SHP77 treated with DMSO at 0.1 percent for 48 hours (cell line): ENCODE measurements at places on chromosomes 2 and 18.
A peak's percentile ranks its signal among the peaks of the same experiment; 100 is the strongest.

DNA sequence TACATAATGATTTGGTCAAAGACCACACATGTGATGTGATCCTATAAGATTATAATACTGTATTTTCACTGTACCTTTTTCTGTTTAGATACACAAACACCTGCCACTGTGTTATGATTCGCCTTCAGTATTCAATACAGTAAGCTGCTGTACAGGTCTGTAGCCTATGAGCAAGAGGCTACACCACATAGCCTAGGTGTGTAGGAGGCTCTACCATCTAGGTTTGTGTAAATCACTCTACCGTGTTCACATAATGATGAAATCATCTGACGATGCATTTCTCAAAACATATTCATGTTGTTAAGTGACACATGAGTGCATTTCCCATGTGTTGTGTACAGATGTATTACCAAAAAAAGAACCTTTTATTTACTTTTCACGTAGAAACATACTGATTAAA, 74.5 kb downstream of the USP40 start:
- no peak for DNase-seq

DNA sequence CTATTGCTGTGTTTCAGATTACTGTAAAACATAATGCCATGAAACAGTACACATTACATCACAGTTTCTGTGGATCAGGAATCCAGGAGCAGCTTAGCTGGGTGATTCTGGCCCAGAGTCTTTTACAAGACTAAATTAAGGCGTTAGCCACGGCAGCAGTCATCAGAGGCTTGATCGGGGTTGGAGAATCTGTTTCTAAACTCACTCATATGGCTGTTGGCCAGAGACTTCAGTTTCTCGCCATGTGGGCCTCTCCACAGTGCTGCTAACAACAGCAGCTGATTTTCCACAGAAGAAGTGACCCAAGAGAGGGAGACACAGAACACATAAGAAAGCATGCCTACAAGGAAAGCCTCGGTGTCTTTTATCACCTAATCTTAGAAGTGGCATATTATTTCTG, 89.2 kb upstream of the MYO3B start:
- no peak for DNase-seq

GRCh38 chr18:57660961-57661360, 39.3 kb upstream of the NARS1 start:
- DNase-seq, result no peak

DNA sequence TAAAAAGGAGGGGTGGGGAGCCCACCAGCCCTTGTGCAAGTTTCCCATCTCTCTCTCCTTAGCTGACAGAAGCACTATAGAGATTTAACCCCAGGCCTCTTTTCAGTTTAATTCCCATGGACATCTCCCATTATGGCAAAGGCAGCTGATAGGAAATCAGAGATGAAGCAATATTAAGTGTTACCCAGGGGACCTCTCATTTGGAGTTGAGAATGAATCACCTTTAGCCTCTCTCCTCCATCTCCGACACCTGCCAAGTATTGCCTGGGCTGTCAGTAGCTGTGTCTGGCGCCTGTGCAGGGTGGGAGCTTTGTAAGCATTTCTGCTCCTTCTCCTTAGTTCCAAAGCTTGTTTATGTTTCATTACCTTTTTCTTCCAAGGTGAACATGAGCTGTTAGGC, 109.0 kb downstream of the AQP4 start:
- no peak for DNase-seq

DNA sequence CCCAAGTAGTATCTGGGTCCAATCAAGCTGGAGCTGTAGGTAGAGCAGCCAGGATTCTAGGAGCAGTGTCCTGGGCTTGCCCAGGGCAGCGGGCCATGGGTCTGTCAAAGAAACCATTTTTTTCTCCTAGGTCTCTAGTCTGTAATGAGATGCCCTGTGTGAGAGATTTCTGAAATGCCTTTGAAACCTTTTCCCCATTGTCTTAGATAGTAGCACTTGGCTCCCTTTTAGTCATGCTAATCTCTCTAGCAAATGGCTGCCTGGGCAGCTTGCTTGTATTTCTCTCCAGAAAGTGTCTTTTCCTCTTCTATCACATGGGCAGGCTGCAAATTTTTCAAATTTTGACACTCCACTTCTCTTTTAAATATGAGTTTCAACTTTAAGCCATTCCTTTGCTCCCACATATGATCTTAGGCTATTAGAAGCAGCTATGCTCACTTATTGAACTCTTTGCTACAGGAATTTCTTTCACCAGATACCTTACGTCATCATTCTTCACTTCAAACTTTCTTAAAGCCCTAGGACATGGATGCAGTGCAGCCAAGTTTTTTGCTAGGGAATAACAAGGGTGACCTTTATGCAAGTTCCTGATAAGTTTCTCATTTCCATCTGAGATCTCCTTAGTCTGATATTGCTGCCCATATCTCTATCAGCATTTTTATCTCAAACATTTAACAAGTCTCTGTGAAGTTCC, 890.2 kb upstream of the VRK2 start:
- DNase-seq, result no peak

- DNase-seq, result no peak
Measured at GRCh38 chr2:158095912-158096311, 5.8 kb upstream of the UPP2 start.

DNA sequence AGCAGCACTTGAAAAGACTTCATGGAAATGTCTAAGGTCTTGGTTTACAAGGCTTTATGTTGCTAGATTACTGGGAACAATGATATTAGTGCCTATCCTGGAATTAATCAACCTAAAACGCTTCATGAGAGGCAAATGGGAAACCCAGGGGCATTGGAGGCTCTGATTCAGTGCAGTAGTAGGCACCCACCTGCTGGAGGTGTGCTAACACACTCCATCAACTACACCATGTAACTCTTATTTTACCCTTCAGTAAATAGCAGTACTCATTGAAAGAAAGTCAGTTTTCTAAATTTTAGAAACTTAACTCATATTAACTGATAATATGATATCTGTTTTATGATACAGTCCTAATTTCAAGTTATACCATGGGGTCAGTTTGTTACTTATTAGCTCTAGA, 17.4 kb upstream of the HNRNPA3 start:
- DNase-seq, result no peak

DNA sequence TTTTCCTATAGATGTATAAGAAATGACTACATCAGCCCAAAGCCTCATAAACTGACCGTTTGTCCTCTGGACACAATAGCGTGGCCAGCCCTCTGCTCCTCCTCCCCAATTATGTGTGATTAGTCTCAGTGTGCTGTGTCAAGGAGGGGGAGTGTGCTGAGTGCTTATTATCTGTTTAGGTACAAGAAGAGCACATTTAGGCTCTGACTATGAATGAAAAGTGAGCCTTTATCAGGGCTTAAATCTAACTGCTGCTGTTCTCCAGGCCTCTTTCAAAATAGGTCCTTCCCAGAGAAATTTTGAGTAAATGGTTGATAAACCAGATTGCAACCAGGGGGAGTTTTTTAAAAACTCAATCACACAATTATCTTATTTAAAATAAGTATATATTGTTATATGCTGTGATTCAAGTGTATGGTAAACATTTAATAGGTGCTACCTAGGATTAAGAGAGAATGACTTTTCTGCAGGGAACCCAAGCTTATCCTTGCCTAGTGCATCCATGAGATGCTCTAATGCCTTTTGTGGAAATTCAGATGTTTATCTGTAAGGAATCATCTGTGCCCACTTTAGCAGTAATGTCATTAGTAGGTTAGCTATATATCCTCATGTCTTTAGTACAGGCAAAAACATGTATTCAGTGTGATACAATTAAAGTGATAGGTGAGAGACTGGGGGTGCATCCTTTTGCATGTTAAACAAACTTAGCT, 168.7 kb upstream of the SIX3 start:
- no peak for DNase-seq

DNA sequence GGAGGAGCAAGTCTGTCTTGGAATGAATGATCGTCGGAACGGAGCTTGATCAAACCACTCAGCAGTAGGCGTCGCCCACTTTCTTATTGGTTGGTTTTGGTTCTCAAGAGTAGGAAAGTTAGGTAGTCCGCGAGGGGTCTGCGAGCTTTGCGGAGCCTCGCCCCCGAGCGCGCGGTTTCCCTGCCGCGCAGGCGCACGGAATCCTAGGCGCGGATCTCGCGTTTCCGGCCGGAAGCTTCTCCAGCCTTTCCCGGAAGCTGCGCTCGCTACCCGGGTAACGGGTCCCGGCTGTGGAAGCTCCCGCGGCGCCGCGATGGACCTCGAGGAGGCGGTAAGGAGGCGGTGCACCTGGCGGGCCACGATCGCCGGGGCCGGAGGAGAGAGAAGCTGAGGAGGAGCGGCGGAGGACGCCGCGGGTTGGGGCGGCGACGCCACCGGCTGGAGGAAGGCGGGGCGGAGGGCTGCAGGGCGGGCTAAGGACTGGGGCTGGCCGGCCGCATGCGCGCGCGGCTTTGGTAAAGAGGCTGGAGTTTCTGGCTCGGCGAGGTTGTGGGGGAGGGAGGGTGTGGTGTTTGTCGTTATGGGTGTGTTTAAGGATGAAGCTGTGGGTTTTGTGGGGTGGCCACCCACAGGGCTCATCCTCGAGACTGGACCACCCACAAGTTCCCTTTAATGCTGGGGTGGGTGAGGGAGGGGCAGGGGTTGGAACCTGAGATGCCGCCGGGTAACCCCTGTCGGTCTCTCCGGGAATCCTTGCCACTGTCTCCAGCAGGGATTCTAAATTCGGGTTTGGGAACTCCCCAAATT, at the start of gene TAF1B:
TAF1B (plus strand) TSS at position 246 of the 807 bp plus-strand sequence; CDS start at position 314, 68 bp downstream.
- DNase-seq, result peak; percentile 87

DNA sequence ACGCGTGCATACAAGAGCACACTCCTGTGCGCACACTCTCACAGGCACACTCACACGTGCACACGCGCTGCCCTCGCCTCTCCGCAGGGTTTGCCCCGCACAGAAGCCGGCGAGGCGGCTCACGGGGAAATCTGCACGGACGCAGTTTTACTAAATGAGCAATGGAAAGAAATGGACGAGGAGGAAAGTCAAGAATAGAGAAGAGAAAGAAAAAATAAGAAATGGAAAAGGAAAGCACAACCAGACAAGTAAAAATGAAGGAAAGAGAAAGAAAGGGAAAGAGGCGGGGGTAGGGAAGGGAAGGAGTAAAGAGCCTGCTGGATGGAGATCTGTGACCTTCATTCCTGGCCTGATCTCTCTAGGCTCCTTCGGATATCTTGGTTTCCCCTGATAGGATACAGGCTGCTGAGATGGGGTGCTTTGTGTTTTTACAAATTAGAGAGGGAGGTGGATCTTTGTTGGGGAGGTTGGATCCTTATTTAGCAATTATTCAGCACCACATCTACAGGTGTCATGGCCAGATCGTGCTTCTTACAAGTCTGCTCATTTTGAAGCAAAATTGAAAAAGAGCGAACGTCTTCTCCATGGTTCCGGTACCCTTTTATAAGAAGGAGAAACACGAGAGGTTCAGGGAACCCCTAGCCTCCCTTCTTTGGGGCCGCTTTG, 693 bp upstream of the LRP2 start:
- DNase-seq, result no peak

DNA sequence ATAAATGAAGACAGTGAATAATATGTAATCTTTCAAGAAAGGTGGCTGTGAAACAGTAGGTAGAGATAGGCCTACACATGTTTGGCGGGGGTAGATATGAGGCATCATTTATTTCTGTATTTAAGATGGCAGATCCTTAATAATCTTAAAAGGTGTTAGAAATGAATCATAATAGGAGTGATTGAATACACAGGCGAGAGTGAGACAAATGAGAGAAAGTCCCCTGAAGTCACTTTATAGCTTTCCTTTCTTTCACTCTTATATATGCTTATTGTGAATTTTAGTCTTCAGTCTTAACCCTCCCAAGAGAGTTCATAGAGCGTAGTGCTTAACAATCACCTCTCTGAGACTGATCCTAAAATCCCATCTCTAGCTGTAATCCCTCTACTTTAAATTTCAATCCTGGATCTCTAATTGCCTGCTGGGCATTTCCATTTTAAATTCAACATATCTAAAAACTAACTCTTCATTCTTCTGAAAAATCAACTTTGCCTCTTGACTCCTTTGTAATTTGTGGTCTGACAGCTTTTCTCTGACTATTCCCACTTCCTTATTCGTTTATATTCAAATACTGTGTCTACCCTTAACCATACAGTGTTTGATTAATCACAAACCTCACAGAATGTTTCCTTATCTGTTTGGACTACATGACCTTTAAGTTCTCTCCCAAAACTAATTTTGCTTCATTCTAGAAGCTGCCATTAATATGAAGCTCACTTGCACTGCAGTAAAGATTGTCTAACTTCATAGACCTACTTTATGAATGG, 463.7 kb upstream of the FSIP2 start:
- no peak for DNase-seq

DNA sequence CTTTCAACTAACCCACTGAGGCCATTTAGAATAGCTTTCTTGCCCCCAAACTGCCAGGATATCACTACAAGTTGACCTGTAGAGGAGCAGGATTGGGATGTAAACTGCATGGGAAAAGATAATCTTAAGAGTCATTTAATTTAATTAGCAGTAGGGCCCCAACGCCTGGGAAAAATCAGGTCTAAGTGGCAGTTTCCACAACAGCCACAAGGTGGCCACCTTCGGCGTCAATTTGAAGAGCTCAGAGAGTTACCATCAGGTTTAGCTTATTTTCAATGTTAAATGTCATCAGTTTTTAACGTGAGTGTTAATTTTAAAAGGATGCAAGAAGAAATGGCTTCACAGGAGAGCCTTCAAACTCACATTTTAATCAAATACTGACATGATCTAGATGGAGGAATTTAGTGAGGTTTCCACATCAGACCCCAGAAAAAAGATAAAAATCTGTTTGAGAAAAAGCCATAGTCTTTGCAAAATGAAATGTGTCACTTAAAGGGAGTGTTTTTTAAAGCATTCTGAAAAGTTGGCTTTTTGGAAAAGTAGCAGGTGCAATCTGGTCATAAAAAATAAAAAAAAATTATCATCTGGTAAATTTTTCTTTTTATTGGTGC, 77.3 kb upstream of the UPP2 start:
- DNase-seq, result no peak

- no peak for DNase-seq
Measured at GRCh38 chr2:30979822-30980245, 158.4 kb downstream of the GALNT14 start.

DNA sequence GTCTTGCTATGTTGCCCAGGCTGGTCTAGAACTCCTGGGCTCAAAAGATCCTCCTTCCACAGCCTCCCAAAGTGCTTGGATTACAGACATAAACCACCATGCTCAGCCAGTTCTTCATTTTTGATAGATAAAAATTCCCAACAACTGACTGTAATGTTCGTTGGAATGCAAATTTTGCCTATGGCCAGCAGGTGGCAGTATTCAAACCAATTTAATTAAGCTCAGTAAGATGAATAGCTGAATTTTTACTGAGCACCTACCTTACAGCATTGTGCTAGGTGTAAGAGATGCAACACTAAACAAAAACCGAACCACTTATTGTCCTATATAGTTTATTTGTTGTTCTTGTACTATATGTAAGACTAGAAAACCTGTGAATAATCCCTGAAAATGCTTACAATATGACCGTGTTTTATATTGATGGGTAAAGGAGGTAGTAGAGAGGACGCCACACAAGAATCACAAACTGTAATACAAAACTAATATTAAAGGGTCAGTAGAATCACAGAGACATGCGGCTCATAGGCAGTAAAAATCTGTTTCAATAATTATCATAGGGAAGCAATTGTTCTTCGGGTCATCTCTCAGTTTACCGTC, 8.2 kb upstream of the TMEM182 start:
- peak; percentile 15 for DNase-seq
